ENCODE measurements at places on chromosomes 2 and 18.

GRCh38 chr2:34112161-34112560 lies 513.1 kb upstream of the FAM98A start:
- DNase-seq: no peak

- no peak for DNase-seq
Measured at GRCh38 chr18:55534547-55534946, 53.4 kb downstream of the TCF4 start.

GRCh38 chr2:238670111-238670585 lies 177.7 kb upstream of the TWIST2 start:
- DNase-seq: no peak

DNA sequence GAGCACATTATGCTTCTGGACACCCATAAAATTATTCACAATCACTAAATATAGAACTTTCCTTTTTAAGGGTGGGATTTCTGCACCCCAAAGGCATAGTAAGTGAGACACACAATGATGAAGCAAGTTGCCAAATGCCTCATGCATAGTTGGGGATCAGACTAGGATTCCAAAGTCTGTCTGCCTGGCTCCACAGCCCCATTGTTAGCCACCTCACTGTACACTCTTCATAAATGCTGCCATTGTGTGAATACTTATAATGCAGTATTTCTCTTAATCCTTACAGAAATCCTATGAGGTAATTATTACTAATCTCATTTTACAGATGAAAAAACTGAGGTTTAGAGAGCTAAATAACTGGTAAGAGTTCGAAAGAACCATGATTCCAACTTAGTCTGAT lies 738.6 kb downstream of the ERBB4 start:
- DNase-seq: no peak

DNA sequence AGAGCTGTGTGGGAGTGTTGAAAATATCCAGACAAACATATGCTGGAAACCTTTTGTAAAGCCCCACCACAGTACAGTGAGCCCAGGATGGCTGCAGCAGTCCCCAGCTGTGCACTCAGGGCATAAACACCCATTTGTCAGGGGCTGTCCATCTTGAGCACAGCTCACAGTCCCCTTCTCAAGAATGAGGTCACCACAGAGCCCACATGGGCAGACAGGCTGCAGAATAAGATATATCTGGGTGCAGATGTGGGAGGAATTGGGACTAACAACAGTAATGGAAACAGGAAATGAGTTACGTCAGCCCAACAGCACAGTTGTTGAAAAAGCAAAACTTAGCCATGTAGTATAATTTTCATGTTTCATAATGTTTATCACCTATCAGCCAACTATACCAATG lies 219.6 kb downstream of the ETAA1 start:
- DNase-seq: no peak

GRCh38 chr18:13633700-13634099 lies 92.7 kb downstream of the FAM210A start:
- no peak for DNase-seq

DNA sequence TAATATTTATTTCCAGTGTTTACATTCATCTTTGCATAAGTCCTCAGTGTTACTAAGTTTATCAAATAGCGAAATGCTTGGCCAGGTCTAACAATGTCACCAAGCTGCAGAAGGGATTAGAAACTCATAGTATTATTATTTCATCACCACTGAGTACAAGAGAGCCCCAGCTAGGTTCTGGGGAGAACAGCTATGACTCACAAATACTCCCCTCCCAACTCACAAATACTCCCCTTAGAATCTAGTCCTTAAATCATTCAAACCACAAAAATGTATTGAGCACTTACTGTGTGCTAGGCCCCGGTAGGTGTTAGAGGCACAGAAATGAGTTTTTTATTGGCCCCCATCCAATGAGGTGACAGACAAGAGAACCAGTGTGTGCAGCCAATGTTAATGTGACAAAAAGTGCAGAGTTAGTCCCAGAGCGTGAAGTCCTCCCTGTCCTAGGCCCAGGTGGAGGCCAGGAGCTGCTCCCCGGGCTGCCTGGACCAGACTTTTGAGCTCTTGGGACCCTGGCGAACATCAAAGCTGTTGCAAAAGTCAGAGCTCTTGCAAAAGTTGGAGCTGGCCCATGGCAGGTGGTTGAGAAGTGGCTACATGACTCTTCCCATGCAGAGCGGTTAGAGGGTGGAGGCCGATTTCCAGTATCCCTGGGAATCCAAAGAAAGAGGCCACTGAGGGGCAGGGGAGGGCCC lies 9.8 kb downstream of the STEAP3 start:
- DNase-seq: no peak

GRCh38 chr2:241904791-241905710 lies 35.5 kb downstream of the RTP5 start:
- no peak for DNase-seq

- peak; percentile 84 for DNase-seq
Measured at GRCh38 chr2:237581751-237582746, 8.5 kb downstream of the RAB17 start.

DNA sequence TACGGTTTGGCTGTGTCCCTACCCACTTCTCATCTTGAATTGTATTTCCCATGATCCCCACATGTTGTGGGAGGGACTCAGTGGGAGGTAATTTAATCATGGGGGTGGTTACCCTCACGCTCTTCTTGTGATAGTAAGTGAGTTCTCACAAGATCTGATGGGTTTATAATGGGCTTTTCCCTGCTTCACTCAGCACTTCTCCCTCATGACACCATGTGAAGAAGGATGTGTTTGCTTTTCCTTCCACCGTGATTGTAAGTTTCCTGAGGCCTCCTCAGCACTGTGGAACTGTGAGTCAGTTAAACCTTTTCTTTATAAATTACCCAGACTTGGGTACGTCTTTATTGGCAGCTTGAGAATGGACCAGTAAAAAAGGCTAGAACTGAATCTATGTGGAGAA lies 750.0 kb upstream of the ID2 start:
- DNase-seq: no peak

- DNase-seq: peak; percentile 100
Measured at GRCh38 chr2:8681786-8682692, at the start of gene ID2. Gene ID2 (plus strand): TSS chr2:8682056. CDS start chr2:8682166, 110 bp downstream.

GRCh38 chr18:8684577-8684976 lies 20.8 kb upstream of the MTCL1 start:
- DNase-seq: no peak

GRCh38 chr2:198662905-198663304 lies 794.8 kb downstream of the SATB2 start:
- DNase-seq: no peak

DNA sequence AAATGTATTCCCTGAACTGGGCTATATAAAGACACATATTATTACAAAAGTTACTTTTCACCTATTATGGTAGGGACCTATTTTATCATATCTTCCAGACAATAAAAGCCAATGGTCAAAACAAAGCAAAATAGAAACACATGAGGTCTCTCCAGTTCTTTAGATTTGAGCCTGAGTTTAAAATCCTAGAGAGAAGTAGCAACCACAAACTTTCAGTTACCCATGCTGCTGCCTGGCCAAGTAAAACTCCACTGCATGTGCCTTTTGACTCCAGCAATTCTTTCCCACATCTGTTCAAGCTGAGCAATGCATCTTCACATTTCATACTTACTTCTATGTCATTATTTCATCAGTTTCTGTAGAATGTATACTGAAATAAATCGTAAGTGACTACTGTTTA lies 405.3 kb downstream of the STK39 start:
- no peak for DNase-seq

- no peak for DNase-seq
Measured at GRCh38 chr2:182597570-182598295, 118.3 kb upstream of the DNAJC10 start.

DNA sequence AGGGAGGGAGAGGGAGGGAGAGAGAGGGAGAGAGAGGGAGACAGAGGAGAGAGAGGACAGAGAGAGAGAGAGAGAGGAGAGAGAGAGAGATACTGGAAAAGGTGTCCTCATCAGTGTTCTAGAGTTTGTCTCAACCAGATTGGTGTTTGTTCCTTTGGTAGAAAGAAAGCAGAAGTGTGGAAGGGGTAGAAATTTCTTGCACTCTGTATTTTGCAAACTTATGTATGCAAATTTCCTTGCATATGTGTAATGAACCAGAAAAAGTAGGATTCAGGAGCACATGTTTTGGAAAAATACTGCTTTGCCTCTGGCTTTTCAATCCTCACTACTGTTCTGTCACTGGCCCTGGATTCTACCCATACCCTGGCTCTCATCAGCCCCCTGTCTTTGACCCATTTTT lies 1.1 kb upstream of the SP140 start:
- no peak for DNase-seq

GRCh38 chr2:147214914-147215313 lies 629.9 kb upstream of the ACVR2A start:
- no peak for DNase-seq

GRCh38 chr2:171921970-171922229 lies 361 bp upstream of the HAT1 start:
- no peak for DNase-seq

DNA sequence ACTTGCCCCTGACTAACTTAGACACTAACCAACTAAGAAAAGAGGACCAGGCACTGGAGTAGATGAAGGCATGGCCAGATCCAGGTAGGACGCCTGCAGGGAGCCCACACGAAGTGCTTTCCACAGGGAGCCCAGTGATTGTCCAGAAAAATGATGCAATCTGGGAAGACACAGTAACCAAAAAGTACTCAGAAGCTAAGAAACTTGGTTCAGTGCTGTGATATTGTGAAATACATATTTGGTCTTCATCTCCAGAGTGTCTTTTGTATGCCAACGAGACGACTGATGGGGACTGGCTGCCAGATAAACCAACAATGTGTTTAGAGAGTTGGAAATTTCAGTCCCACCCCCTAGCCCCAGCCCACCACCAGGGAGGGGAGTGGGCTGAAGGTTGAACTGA lies 135.0 kb downstream of the SP3 start:
- DNase-seq: no peak
